ENCODE measurements at places on chromosomes 3 and 15. TPM values are rescaled to one million over a fixed set of nuclear protein-coding genes. Genes with fewer than 3 reads are reported as not detected.

- no peaks in the 10 kb centered on the region for H3K36me3 ChIP-seq
- DNase-seq = no peak
- H3K27ac ChIP-seq = no peak overlapping the region
- no peak overlapping the region for H3K4me3 ChIP-seq
Observed at GRCh38 chr3:159001711-159002110, 199.9 kb downstream of the MFSD1 start.

GRCh38 chr3:113783980-113784379, 37.1 kb downstream of the ATP6V1A start:
- peaks cover 20% of the 10 kb centered on the region for H3K4me1 ChIP-seq
- no peaks in the 10 kb centered on the region for H3K27me3 ChIP-seq
- H3K36me3 ChIP-seq = no peaks in the 10 kb centered on the region
- no peak for DNase-seq
- H3K27ac ChIP-seq = peak overlapping the region; percentile 62
- no peak overlapping the region for H3K4me3 ChIP-seq

DNA sequence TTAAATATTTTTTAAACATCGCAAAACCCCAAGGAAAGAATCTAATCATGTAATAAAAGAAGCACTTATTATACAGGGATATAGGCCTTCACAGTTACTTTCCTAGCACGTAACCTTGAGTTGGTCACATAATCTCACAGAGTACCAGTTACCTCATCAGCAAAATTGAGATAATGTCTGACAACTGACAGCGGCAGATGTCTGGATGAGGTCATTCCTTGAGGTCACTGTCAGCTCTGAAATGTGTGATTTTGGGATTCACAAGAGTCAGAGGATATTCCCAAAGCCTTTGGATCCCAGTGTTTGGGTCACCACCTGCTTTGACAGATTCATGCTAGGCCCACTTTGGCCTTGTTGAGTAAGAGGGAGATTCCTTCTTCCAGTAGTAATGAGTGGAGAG, 151.4 kb upstream of the SEMA6D start:
- H3K27me3 ChIP-seq = no peaks in the 10 kb centered on the region
- no peaks in the 10 kb centered on the region for H3K4me1 ChIP-seq
- H3K36me3 ChIP-seq = no peaks in the 10 kb centered on the region
- DNase-seq = no peak

DNA sequence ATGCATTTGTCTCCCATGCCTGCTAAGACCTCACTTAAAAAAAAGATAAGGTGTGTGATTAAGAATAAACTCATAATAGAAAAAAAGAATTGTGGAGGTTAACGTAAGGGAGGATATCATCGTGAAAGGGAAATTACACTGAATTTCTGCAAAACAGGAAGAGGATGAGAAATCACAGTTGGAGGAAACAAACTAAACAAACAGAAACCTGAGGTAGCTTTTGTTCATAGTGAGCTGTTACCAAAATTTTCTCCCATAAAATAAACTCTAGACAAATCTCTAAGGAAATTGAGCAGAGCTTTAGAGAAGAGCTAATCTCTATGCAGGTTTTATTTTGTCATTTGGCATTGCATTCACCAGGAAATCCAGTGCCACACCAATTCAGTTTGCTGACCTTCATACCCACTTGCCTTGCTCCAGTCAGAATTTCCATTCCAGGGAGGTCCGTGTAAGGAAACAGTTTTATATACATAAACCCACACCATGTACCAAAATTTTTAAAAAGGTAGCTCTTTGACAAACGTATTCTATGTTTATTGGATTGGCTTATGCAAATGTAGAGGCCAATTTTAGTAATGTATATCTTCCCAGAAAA, 231.2 kb downstream of the MBNL1 start:
- H3K36me3 ChIP-seq = no peaks in the 10 kb centered on the region
- peak overlapping the region; percentile 3 for H3K27ac ChIP-seq
- DNase-seq = no peak
- H3K4me1 ChIP-seq = peaks cover 16% of the 10 kb centered on the region
- H3K27me3 ChIP-seq = no peaks in the 10 kb centered on the region

DNA sequence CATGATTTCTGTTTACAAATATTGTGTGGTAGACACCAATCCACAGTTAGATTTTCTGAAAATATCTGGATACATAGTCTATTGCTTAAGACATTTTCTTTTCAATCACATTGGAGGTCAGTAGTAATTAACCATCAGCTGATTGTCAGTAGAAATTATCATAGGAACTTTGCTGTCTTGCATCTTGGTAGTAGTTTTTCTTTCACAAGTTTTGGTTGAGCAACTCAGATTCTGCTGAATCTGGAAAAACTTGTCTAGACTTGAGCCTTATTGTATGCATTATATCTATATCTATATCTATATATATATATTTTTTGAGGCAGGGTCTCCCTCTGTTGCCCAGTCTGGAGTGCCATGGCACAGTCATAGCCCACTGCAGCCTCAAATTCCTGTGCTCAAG, 4.0 kb downstream of the RAB11A start:
- H3K4me1 ChIP-seq = peaks cover 5% of the 10 kb centered on the region
- H3K27ac ChIP-seq = peak overlapping the region; percentile 91
- DNase-seq = no peak
- no peaks in the 10 kb centered on the region for H3K27me3 ChIP-seq

- no peaks in the 10 kb centered on the region for H3K36me3 ChIP-seq
- H3K27me3 ChIP-seq = no peaks in the 10 kb centered on the region
- H3K4me1 ChIP-seq = peaks cover 4% of the 10 kb centered on the region
- no peak for DNase-seq
- no peak overlapping the region for H3K4me3 ChIP-seq
Observed at GRCh38 chr3:58394339-58394738, 39.3 kb downstream of the PDHB start.

GRCh38 chr15:78925956-78926743, 18.7 kb downstream of the CTSH start:
- peak overlapping the region; percentile 28 for H3K27ac ChIP-seq
- DNase-seq = no peak
- H3K36me3 ChIP-seq = no peaks in the 10 kb centered on the region
- no peaks in the 10 kb centered on the region for H3K27me3 ChIP-seq

GRCh38 chr3:186821429-186822387, 15.4 kb upstream of the RFC4 start:
- H3K36me3 ChIP-seq = no peaks in the 10 kb centered on the region
- no peak for DNase-seq
- H3K27me3 ChIP-seq = peaks cover 26% of the 10 kb centered on the region
- H3K27ac ChIP-seq = no peak overlapping the region
- H3K4me3 ChIP-seq = no peak overlapping the region

DNA sequence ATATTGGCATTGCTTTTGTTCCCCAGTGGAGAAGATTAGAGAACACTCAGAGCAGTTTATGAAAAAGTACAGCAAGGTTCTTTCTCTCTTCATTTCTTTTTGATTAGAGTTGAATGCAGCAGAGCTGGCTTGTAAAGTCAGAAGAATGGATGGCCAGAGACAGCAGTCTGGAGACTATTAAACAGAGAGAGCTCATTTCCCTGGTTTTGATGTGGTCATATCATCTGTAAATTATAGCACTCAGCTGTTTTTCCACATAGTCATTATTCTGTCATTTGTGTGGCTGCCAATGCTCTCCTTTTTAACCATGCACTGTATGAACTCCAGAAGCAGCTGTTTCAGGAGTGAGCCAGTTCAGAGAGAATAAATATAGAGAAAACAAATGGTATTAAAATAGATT, 177.4 kb upstream of the CRBN start:
- H3K4me1 ChIP-seq = no peaks in the 10 kb centered on the region
- H3K4me3 ChIP-seq = no peak overlapping the region
- no peaks in the 10 kb centered on the region for H3K27me3 ChIP-seq
- DNase-seq = no peak
- H3K27ac ChIP-seq = no peak overlapping the region

- H3K4me1 ChIP-seq = peaks cover 4% of the 10 kb centered on the region
- H3K36me3 ChIP-seq = no peaks in the 10 kb centered on the region
- DNase-seq = no peak
- H3K27me3 ChIP-seq = no peaks in the 10 kb centered on the region
Observed at GRCh38 chr15:71779073-71779797, 31.1 kb upstream of the NR2E3 start.

DNA sequence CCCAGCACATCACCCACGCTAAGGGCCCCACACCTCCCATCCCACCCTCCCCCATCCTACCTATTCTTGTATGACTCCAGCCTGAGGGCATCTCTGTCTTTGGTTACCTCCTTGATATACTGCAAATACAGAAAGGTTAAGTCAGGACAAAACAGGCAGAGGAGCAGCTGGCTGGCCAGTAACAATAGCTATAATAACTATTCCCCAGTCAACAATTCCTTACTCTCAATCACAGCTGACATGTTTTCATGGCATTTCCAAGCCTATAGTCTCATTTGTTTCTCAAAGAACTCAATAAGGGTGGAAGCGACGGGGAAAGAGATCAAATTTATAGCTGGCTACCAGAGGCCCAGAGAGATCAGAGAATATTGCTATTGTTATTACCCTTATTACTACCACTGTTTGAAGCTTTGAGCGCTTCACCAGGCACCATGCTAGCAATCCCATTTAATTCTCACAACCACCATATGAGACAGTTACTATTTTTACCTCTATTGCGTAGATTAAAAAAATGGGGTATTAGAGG, 93.0 kb upstream of the C2CD4B start:
- no peaks in the 10 kb centered on the region for H3K36me3 ChIP-seq
- H3K27ac ChIP-seq = no peak overlapping the region
- H3K4me1 ChIP-seq = no peaks in the 10 kb centered on the region

GRCh38 chr3:40871394-40871793, 327.9 kb upstream of the CTNNB1 start:
- no peaks in the 10 kb centered on the region for H3K4me1 ChIP-seq
- H3K27me3 ChIP-seq = no peaks in the 10 kb centered on the region
- no peak for DNase-seq
- no peak overlapping the region for H3K27ac ChIP-seq
- no peak overlapping the region for H3K4me3 ChIP-seq

GRCh38 chr15:66294932-66295235, 1.5 kb downstream of the DIS3L start:
- H3K27ac ChIP-seq = no peak overlapping the region
- peak overlapping the region; percentile 69 for H3K4me3 ChIP-seq
- H3K36me3 ChIP-seq = no peaks in the 10 kb centered on the region
- H3K4me1 ChIP-seq = peaks cover 6% of the 10 kb centered on the region
- no peaks in the 10 kb centered on the region for H3K27me3 ChIP-seq

DNA sequence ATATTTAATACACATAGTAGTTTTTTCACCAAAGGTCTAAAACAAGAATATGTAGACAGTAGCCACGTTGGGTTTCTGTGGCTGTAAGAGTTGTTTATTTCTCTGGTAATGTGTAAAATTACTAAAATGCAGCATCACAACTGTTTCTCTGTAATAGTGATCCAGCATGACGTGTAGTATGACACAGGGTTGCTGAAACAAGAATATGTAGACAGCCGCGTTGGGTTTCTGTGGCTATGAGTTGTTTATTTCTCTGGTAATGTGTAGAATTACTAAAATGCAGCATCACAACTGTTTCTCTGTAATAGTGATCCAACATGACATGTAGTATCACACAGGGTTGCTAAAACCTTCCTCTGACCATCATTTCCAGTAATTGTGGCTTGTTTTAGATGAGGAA, 153.6 kb upstream of the ZNF717 start:
- H3K27ac ChIP-seq = no peak overlapping the region
- no peaks in the 10 kb centered on the region for H3K36me3 ChIP-seq
- no peak for DNase-seq

The TRH gene
- not detected for total RNA-seq

The NEIL1 gene
- 31.3 TPM for total RNA-seq

The PLSCR5 gene
- total RNA-seq = not detected

The CAMP gene
- total RNA-seq = 1.4 TPM

The GOLGA6A gene
- total RNA-seq = not detected

The SERPINI2 gene
- not detected for total RNA-seq

The LMAN1L gene
- 0.39 TPM for total RNA-seq

The TMEM212 gene
- total RNA-seq = not detected

The SMAD6 gene
- 84.9 TPM for total RNA-seq

Measured in left lung (tissue), 14 donors.